Upper lobe of right lung (tissue), 1 donor: ENCODE measurements at places on chromosomes 12 and 14. TPM values are rescaled to one million over a fixed set of nuclear protein-coding genes. Genes with fewer than 3 reads are reported as not detected.

The POTEM gene
- total RNA-seq, result not detected

The BCL2L14 gene
- total RNA-seq, result 1.4 TPM

The TULP3 gene
- 16.3 TPM for total RNA-seq

The CCDC184 gene
- total RNA-seq, result 0.61 TPM

The MYF5 gene
- total RNA-seq, result not detected

The MANSC4 gene
- not detected for total RNA-seq

The SPIC gene
- not detected for total RNA-seq

The PDZRN4 gene
- 0.75 TPM for total RNA-seq

The TMPRSS12 gene
- not detected for total RNA-seq

The DNAJC22 gene
- 0.67 TPM for total RNA-seq
